ENCODE measurements at places on chromosomes 5 and 9. TPM values are rescaled to one million over a fixed set of nuclear protein-coding genes. Genes with fewer than 3 reads are reported as not detected.

The SMC5 gene
- 42.3 TPM for total RNA-seq

The PALM2AKAP2 gene
- total RNA-seq = not detected

The GPRIN1 gene
- total RNA-seq = 1.5 TPM

The CSF2 gene
- total RNA-seq = 1.4 TPM

The AIF1L gene
- 0.42 TPM for total RNA-seq

The PCA3 gene
- total RNA-seq = not detected

DNA sequence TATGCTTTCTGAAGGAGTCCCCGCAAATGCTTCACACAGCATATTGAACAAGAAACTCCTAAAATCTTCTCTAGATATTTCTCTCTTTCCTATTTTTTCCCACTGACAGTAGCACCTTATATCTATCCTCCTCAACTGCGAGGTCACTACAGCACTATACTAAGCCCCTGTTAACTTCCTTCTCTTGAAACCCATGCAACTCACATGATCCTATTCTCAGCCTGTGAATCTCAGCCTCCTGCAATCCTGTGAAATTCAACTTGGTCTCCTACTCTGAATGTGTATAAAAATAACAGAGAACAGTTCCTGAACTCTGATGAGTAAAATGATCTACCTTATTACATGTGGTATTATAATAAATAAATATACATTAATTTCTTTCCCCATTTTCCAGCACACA, 6.1 kb upstream of the PLGRKT start:
- no peak for DNase-seq
- H3K4me1 ChIP-seq = peaks cover 28% of the 10 kb centered on the region
- no peak overlapping the region for H3K27ac ChIP-seq
- no peak overlapping the region for H3K4me3 ChIP-seq

GRCh38 chr5:173925449-173926071, 37.4 kb downstream of the CPEB4 start:
- H3K36me3 ChIP-seq = peaks cover 8% of the 10 kb centered on the region
- H3K27me3 ChIP-seq = no peaks in the 10 kb centered on the region
- peaks cover 13% of the 10 kb centered on the region for H3K4me1 ChIP-seq
- peak; percentile 32 for DNase-seq

DNA sequence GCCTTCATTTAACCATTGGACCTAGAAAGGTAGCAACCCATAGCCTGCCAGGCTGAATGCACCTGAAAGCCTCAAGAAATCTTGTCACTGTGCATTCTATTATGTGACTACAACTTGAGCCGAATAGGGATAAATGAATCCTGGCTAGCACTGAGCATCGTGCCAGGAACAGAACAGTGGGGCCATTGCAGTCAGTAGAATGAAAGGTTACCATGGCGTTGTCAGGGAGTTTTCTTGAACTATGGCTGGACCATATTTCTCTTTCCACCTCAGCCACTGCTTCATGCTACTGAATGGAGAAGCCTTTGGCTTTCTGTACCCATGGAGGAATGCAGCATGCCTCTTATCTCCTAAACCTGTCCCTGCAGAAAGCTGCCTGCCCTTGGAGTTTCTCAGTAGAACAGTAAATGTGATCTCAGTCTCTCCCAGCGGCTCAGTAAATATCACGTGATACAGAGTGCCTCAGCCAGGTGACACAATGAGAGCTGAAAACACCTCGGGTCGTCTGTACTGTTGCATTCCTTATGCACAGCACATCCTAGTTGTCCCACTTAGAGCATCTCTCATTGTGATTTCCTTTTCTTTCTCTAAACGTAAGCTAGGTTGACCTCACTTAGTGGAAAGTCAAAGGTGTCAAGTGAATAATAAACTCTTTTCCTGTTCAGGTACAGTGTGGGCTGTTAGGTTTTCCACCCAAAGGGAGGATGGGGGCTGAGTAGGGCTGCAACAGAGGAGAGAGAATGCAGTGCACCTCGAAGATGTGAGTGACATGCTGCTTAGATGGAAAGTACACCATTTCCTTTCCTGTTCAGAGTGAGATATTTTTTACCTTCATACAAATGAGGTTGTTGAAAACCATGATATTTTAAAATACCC, 115.3 kb downstream of the MACIR start:
- H3K27ac ChIP-seq = no peak overlapping the region
- no peak overlapping the region for H3K4me3 ChIP-seq
- no peaks in the 10 kb centered on the region for H3K36me3 ChIP-seq
- no peaks in the 10 kb centered on the region for H3K4me1 ChIP-seq
- H3K27me3 ChIP-seq = no peaks in the 10 kb centered on the region
- no peak for DNase-seq

- no peak for DNase-seq
- H3K4me3 ChIP-seq = no peak overlapping the region
- H3K27me3 ChIP-seq = no peaks in the 10 kb centered on the region
- H3K36me3 ChIP-seq = peaks cover 33% of the 10 kb centered on the region
These were observed 96.6 kb downstream of the MAN2A1 start for GRCh38 chr5:109786206-109786855.

- no peaks in the 10 kb centered on the region for H3K4me1 ChIP-seq
- DNase-seq = no peak
- no peak overlapping the region for H3K4me3 ChIP-seq
- peaks cover 7% of the 10 kb centered on the region for H3K27me3 ChIP-seq
- H3K27ac ChIP-seq = no peak overlapping the region
These were observed 233.0 kb upstream of the RPS23 start for GRCh38 chr5:82511134-82511533.

DNA sequence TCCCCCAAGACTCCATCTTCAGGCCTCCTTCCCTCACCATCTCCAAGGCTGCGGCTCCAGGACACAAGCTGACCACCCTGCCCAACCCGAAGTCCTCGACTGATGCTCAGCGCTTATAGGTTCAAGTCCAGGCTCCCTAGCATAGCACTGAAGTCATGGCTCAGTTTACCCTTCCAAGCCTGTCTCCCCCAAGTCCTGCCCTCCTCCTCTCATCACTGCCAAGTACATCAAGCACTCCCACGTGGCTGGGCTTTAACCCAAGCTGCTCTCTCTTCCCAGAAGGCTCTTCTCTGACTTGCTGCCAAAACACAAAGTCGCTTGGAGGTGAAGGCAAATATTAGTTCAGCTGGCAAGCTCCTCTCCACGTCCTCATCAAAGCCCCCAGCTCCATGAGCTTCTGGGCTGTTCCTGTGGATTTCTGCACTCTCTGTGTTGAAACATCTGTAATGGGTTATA, 22.1 kb upstream of the MARCHF6 start:
- peaks cover 65% of the 10 kb centered on the region for H3K27me3 ChIP-seq
- no peak overlapping the region for H3K27ac ChIP-seq
- no peaks in the 10 kb centered on the region for H3K36me3 ChIP-seq
- H3K4me3 ChIP-seq = no peak overlapping the region
- peaks cover 8% of the 10 kb centered on the region for H3K4me1 ChIP-seq

DNA sequence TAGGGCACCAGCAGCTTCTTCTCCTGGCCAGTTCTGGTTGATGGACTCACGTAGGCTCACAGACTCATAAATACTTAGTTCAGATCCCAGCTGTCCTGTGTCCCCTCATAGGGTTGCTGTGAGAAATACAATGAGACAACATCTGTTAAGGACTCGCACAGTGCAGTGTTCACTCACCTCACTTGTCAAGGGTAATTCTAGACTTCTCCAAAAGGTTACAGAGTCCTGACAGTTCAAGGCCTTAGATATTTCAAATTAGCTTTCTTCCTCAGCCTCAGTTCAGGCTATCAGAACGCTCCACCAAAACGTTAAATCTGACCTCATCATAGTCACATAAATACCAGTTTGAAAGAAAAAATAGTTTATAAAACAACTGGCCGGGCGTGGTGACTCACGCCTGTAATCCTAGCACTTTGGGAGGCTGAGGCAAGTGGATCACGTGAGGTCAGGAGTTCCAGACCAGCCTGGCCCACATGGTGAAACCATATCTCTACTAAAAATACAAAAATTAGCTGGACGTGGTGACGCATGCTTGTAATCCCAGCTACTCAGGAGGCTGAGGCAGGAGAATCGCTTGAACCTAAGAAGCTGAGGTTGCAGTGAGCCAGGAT, 106.3 kb downstream of the UGCG start:
- H3K4me1 ChIP-seq = peaks cover 21% of the 10 kb centered on the region
- H3K27ac ChIP-seq = peak overlapping the region; percentile 47
- no peak overlapping the region for H3K4me3 ChIP-seq
- peaks cover 4% of the 10 kb centered on the region for H3K36me3 ChIP-seq
- H3K27me3 ChIP-seq = no peaks in the 10 kb centered on the region

GRCh38 chr9:8874482-8874881, 1074.9 kb upstream of the DMAC1 start:
- no peaks in the 10 kb centered on the region for H3K36me3 ChIP-seq
- no peak overlapping the region for H3K27ac ChIP-seq
- H3K4me3 ChIP-seq = no peak overlapping the region
- DNase-seq = no peak
- no peaks in the 10 kb centered on the region for H3K4me1 ChIP-seq
- peaks cover 2% of the 10 kb centered on the region for H3K27me3 ChIP-seq

DNA sequence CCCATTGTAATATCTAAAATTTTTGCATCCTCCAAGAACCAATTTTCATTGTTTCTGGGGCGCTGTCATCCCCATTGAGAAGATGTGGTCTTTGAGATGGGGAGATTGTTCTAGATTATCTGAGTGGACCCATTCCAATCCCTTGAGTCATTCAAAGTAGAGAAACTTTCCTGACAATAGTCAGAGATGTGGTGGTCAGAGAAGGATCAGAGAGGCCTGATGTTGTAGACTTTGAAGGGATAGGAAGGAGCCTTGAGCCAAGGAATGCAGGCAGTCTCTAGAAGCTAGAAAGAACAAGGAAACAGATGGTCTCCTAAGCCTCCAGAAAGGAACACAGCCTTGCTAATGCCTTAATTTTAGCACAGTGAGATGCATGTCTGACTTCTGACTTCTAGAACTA, 80.4 kb downstream of the TEK start:
- no peaks in the 10 kb centered on the region for H3K4me1 ChIP-seq
- no peak for DNase-seq
- no peak overlapping the region for H3K4me3 ChIP-seq
- no peaks in the 10 kb centered on the region for H3K36me3 ChIP-seq
- H3K27me3 ChIP-seq = peaks cover 6% of the 10 kb centered on the region

DNA sequence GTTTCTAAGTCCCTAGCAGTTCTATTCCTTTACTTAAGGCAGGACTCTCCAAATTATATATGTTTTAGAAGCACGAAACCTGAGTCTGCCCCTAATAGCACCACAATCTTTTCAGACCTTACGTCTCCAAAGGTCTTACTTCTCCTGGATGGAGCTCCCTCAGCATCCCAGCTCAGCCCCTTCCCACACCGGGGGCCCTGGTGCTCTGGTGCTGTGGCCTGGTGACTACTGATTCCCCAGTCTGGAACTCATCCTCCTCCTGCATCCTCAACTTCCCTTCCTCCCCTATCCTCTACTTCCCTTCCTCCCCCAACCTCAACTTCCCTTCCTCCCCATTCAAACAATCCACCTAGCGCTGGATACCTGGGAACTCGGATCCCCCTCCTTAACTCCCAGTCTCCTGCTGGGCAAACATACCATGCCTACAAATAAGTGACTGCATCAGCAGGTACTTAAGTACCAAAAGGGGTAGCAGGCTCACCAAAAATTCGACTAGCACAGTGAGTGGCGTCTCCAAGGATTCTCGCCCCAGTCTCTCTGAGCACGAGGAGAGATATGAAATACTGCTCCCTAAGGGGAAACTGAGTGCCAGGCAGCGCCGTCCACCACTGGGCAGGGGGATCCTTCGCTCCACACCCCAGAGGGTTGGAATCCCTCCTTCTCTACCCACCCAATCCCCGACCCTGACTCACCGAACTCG, 831 bp downstream of the IGFBPL1 start:
- H3K4me3 ChIP-seq = peak overlapping the region; percentile 16
- H3K4me1 ChIP-seq = no peaks in the 10 kb centered on the region
- no peak for DNase-seq
- H3K36me3 ChIP-seq = no peaks in the 10 kb centered on the region

GRCh38 chr9:118561051-118561450, 808.2 kb downstream of the BRINP1 start:
- no peaks in the 10 kb centered on the region for H3K36me3 ChIP-seq
- no peaks in the 10 kb centered on the region for H3K4me1 ChIP-seq
